ENCODE measurements at places on chromosomes 3 and 15. TPM values are rescaled to one million over a fixed set of nuclear protein-coding genes. Genes with fewer than 3 reads are reported as not detected.

- DNase-seq = no peak
- peaks cover 33% of the 10 kb centered on the region for H3K4me1 ChIP-seq
- peaks cover 81% of the 10 kb centered on the region for H3K36me3 ChIP-seq
- H3K27ac ChIP-seq = no peak overlapping the region
- no peak overlapping the region for H3K4me3 ChIP-seq
- no peaks in the 10 kb centered on the region for H3K27me3 ChIP-seq
Measured at GRCh38 chr3:71042759-71043158, 540.8 kb downstream of the FOXP1 start.

DNA sequence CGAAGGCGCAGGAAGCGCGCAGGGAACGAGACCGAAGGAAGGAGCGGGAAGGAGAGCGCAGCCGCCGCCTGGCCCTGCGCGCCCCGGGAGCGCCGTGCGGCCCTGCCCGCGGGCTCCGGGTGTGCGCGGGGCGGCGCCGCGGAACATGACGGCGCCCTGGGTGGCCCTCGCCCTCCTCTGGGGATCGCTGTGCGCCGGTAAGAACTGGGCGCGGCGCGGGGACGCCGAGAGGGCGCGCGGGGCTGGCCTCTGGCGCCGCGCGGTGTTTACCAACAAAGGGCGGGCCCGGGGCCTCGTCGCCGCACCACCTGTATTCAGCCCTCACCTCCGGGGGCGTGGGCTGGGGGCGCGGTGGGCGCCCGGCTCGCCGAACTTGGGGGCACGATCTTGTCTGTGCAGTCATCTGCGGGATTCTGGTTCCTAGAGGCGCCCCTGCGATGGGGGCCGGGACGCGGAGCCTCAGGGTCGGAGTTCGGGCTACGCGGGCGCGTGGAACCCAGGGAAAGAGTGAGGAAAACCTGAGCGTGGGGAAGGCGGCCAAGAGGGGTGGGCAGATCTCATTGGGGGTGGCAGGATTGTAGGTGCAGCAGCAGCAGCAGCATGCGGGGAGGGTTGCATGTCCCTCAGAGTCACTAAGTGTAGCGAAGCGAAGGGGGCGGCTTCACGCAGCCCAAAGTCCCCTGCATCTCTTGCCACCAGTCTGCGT lies 641 bp downstream of the ACVR2B start:
- no peaks in the 10 kb centered on the region for H3K36me3 ChIP-seq
- H3K4me1 ChIP-seq = peaks cover under 1% of the 10 kb centered on the region

DNA sequence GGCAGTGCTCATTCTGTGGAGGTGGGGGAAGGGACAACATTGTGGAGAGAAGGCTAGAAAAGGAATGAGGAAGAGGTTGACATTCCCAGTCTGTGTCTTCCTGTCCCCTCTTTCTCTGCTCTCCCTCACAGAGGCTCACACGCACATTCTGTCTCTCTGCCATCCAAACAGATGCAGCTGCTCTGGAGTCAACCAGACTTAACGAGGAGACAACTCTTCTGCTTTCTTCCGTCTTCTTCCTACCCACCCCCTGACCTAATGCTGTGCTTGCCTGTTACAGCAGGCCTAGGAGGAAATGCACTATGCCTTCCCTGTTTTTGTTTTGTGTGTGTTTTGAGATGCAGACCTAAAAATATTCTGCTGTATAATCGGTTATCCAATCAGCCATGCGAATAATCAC lies 121.9 kb downstream of the CACNA1D start:
- no peaks in the 10 kb centered on the region for H3K4me1 ChIP-seq
- H3K36me3 ChIP-seq = no peaks in the 10 kb centered on the region
- H3K27me3 ChIP-seq = no peaks in the 10 kb centered on the region
- no peak overlapping the region for H3K4me3 ChIP-seq

- H3K27ac ChIP-seq = no peak overlapping the region
- H3K4me1 ChIP-seq = no peaks in the 10 kb centered on the region
Measured at GRCh38 chr3:187274977-187275338, 16.6 kb downstream of the MASP1 start.

Gene CPLX3
- not detected for total RNA-seq

DNA sequence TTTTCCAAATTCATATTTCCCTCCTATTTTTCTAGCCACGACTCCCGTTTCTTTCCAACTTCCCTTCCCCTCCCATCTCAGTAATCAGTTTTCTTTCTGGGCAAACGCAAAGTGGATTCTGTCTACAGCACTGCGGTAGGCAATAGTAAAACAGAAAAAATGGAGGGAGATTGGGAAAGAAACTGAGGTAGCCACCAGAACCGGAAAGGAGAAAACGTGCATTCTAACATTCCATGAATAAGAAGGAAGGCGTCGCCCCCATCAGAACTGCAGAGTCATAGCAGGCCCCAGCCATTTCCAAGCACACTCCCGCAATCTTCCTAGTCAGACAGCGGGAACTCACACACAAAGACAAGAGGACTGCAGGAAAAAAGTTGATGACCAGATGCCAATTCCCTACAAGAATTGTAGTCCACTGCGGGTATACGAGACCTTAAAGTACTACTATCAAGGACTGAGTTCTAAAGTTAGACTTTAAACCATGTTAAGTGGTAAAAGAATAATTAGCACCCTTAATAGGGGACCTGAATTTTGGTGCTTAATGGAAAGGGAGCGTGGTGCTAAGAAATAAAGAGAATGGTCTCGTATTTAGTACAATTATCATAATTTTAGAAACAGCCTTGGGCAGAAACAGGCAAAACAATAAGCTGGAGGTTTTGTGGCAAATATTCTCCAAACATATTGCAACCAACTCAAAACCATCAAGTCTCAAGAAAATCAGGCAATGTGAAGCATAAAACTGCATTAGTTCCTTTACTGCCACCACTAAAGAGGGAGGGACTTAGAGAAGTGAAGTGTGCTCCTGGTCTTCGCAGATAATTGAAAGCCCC lies 1.4 kb downstream of the PFN2 start:
- H3K4me3 ChIP-seq = peak overlapping the region; percentile 98
- peaks cover 6% of the 10 kb centered on the region for H3K4me1 ChIP-seq
- no peaks in the 10 kb centered on the region for H3K27me3 ChIP-seq

Gene SOX2
- 2.0 TPM for total RNA-seq

Gene ISL2
- not detected for total RNA-seq

Gene SERINC4
- total RNA-seq = not detected

- no peaks in the 10 kb centered on the region for H3K4me1 ChIP-seq
- H3K4me3 ChIP-seq = peak overlapping the region; percentile 66
- H3K36me3 ChIP-seq = no peaks in the 10 kb centered on the region
- peak overlapping the region; percentile 86 for H3K27ac ChIP-seq
- no peak for DNase-seq
Measured at GRCh38 chr3:127915937-127916493, 983 bp downstream of the KBTBD12 start.

GRCh38 chr3:107661447-107662123 lies 138.8 kb downstream of the BBX start:
- no peaks in the 10 kb centered on the region for H3K27me3 ChIP-seq
- no peak for DNase-seq
- H3K4me1 ChIP-seq = peaks cover 34% of the 10 kb centered on the region
- no peaks in the 10 kb centered on the region for H3K36me3 ChIP-seq

Gene ERC2
- total RNA-seq = 0.11 TPM

- no peak overlapping the region for H3K4me3 ChIP-seq
- no peaks in the 10 kb centered on the region for H3K4me1 ChIP-seq
- H3K36me3 ChIP-seq = no peaks in the 10 kb centered on the region
- DNase-seq = no peak
Measured at GRCh38 chr15:67731112-67731721, 94.1 kb upstream of the SKOR1 start.

Gene RAB43
- total RNA-seq = 72.9 TPM

- DNase-seq = no peak
- H3K36me3 ChIP-seq = no peaks in the 10 kb centered on the region
- H3K4me3 ChIP-seq = no peak overlapping the region
- H3K27me3 ChIP-seq = no peaks in the 10 kb centered on the region
- H3K4me1 ChIP-seq = no peaks in the 10 kb centered on the region
- H3K27ac ChIP-seq = no peak overlapping the region
Measured at GRCh38 chr3:152769523-152769922, 65.4 kb upstream of the P2RY1 start.

Gene PLD1
- total RNA-seq = 8.8 TPM

GRCh38 chr3:57864853-57865252 lies 108.7 kb downstream of the SLMAP start:
- DNase-seq = no peak
- peak overlapping the region; percentile 30 for H3K27ac ChIP-seq
- no peaks in the 10 kb centered on the region for H3K4me1 ChIP-seq
- H3K4me3 ChIP-seq = no peak overlapping the region
- no peaks in the 10 kb centered on the region for H3K27me3 ChIP-seq

Gene WNT5A
- 11.3 TPM for total RNA-seq

DNA sequence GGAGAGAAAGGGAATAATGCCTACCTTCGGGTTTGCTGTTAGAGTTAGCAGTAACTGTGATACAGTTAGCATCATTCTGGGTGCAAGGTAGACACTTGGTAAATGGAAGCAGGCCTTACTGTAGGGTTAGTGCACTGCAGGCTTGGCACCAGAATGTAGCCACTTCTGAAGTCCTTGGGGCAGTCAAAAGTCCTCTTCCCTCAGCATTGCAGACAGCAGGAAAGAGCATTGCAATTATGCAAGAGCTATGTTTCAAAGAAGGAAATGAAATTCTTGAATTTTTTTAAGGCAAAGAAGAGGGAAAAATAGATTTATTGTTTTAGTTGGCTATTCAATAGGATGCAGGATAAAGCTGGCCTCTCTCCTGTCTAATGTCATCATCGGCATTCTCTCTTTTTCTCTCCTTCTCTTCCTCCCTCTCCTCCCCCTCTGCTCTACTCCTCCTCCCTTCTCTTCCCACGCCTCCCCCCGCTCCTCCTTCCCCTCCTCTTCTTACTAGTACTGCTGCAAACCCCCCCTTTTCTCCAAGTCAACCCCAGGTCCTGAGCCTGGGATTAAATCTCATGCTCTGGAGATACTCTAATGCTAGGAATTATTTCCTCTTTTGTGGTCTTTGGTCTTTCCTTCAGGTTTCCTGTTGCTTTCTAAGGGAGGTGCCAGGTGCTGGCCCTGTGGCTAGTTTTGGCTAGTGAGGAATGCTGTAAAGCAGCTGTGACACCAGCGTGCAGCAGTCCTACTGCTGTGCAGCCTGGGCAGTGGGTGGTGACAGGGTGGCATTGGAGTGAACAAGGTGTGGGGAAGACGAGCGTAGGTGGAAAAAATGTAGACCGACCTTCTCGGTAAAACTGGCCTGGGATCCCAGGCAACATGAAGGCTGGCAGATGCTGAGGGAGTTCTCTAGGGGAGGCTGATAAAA lies 21.7 kb downstream of the EEFSEC start:
- H3K4me1 ChIP-seq = no peaks in the 10 kb centered on the region
- no peak for DNase-seq
- H3K36me3 ChIP-seq = no peaks in the 10 kb centered on the region
- no peak overlapping the region for H3K27ac ChIP-seq
- H3K4me3 ChIP-seq = no peak overlapping the region

DNA sequence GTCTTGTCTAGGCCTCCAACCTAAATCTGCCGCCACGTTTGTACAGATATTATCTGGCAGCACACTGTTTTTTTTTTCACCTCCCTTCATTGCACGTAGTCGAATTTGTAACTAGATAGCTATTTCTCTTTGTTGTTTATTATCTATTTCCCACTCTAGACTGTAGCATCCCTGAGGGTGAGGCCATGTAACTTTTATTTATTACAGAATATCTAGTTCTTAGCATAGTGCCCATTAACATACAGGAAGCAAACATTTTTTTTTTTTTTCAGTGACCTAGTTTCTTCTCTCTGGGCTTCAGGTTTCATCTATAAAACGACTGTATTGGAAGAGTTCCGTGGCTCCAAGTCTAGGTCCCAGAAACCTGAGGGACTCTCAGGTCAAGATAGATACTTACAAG lies 354.3 kb downstream of the FGF12 start:
- H3K27me3 ChIP-seq = no peaks in the 10 kb centered on the region
- no peak overlapping the region for H3K27ac ChIP-seq
- no peaks in the 10 kb centered on the region for H3K4me1 ChIP-seq

- H3K36me3 ChIP-seq = no peaks in the 10 kb centered on the region
- H3K27me3 ChIP-seq = no peaks in the 10 kb centered on the region
- no peak for DNase-seq
- H3K27ac ChIP-seq = no peak overlapping the region
- H3K4me1 ChIP-seq = no peaks in the 10 kb centered on the region
- H3K4me3 ChIP-seq = no peak overlapping the region
Measured at GRCh38 chr3:139994891-139995290, 59.9 kb downstream of the CLSTN2 start.
